ENCODE measurements at places on chromosomes 13 and 19.

GRCh38 chr13:98783856-98784478 is 31.5 kb upstream of the SLC15A1 start:
- no peak for DNase-seq

GRCh38 chr13:108812165-108812564 is 182.8 kb downstream of the MYO16 start:
- DNase-seq, result no peak

GRCh38 chr19:10878253-10878652 is 6.9 kb downstream of the CARM1 start:
- no peak for DNase-seq

DNA sequence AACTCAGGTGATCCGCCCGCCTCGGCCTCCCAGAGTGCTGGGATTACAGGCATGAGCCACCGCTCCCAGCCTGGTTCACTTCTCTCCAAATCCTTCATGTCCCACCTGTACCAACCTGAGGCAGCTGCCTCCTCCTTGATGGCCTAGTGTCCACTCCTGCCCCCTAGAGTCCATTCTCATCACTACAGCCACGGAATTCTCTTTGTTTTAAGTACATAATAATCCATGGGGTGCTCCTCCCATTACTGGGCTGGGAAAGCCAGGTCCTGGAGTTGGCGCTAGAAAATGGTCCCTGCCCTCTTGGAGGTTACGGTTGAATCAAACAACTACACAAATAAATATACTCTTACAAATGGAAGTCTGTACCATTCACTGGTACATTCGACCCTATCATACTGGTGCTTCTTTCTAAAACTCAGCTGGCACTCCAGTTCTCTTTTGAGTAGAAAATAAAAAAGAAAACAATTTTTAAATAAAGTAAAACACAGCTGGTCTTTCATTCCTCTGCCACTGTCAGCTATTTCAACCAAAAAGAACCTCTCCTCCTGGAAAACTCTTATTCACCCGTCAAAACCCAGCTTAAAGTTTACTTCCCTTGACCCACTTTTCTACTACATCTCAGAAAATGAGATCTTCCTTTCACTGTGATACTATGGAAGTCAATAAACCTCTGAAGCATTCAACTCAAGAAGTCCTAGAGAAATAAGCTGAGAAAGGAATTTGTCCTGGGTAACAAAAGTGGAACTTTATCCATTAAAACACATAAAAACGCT is 22.4 kb upstream of the ARHGEF18 start:
- no peak for DNase-seq

DNA sequence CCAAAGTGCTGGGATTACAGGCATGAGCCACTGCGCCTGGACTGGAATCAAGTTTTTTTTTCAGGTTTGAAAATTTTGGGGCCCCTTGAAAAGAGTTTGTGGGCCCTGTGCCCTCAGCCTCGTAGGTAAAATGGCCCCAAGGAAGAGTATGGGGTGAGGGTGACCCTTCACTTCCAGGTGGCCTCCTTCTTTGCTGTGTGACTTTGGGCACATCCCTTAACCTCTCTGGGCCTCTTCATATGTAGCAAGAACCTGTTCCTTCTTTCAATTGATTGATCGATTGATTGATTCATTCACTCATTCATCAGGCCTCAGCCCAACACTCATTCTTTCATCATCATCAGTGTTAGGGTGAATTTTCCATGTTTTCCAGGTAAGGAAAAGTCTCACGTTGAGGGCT is 3.4 kb upstream of the TMEM221 start:
- DNase-seq, result no peak

Measured in NCI-H1417 treated with DMSO at 0.1 percent for 48 hours (cell line).